Colonic mucosa (tissue), 4 donors: ENCODE measurements at places on chromosomes 3 and 15.

GRCh38 chr15:45199136-45199810 lies 11.5 kb upstream of the SHF start:
- DNase-seq = peak; percentile 68

- no peak for DNase-seq
These were observed 43.8 kb upstream of the TRA2B start for GRCh38 chr3:185981621-185982020.

- no peak for DNase-seq
These were observed 43.7 kb downstream of the PARP15 start for GRCh38 chr3:122621112-122621511.

- DNase-seq = no peak
These were observed 838.5 kb downstream of the DIPK2A start for GRCh38 chr3:144810160-144810559.

- DNase-seq = peak; percentile 91
These were observed at the start of gene THBS1 for GRCh38 chr15:39580485-39581241. Gene THBS1, plus strand, starts transcription at chr15:39581079. Its CDS starts 779 bp downstream, at chr15:39581858.

GRCh38 chr3:124839896-124840295 lies 47.3 kb downstream of the ITGB5 start:
- DNase-seq = no peak

DNA sequence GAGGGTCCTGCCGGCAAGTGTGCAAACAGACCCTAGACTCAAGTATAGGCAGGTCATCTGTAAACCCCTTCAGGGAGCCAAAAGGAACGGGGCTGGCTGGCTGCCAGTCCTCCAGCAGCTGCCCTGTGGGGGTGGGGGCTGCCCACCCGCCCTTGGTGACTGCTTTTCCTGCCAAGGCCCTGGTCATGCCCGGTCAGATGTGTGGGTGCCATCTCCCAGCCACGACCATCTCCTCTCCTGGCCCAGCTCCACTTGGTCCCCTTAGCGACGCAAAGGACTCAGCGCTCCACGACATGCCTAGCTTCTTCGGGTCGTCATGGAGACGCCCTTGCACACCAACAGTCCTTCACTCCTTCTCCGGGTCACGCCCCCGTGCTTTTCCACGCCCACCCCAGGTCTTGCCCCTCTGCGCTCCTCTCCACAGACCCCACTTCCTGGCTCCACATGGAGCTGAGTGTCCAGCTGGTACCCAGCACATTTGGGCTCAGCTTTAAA lies 2.4 kb downstream of the MUC4 start:
- DNase-seq = peak; percentile 76

- peak; percentile 11 for DNase-seq
These were observed 141.8 kb downstream of the EEFSEC start for GRCh38 chr3:128294999-128295468.

- no peak for DNase-seq
These were observed 19.8 kb upstream of the FGF12 start for GRCh38 chr3:192747145-192747544.

DNA sequence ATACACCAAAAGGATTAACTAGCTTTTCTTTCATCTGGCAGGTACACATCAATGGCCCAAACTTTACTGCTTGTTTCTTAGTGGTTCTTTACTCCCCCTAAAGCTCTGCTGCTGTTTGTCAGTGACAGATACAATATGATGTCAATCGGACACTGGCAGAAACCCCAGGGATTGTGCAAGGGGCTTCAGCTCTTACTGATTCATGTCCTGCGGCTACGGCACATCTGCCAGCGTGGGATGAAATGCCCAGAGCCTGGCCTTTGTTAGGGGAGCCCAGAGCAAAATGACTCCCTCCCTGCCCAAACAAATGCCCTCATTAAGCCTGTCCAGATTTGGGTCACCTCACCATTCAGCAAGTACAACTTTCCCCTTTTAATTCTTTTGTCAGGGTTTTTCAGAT lies 28.3 kb downstream of the SRP14 start:
- no peak for DNase-seq

GRCh38 chr15:32979710-32980109 lies 214.8 kb downstream of the FMN1 start:
- no peak for DNase-seq

DNA sequence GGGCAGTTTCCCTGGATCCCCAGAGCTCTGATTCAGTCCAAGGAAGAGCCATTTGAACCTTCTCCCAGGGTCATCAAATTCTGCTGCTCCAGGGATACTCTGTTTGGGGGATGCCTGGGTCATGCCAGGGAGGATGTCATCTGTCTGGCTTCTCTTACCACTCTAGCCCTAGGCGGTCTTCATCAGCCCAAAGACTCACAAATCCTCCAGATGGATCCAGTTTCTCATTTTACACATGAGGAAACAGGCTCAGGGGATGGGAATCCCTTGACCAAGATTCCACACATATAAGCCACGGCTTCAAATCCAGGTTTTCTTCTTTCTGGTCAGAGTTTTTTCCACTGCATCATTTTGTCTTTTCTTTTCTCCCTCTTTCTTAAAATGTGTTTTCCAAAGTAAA lies 36.7 kb downstream of the SLC28A1 start:
- no peak for DNase-seq

DNA sequence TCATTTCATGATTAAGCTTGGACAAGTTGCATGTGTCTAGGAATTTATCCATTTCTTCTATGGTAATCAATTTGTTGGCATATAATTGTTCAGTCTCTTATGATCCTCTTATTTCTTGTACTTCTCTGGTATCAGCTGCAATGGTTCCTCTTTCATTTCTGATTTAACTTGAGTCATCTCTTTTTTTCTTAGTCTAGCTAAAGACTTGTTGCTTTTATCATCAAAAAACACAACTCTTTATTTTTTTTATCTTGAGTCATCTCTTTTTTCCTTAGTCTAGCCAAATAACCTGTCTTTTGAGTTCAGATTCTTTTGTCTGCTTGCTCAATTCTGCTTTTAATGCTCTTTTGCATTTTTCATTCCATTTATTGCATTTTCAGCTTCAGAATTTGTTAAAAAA lies 37.3 kb downstream of the UBE3A start:
- no peak for DNase-seq

- no peak for DNase-seq
These were observed 117.1 kb upstream of the LIPC start for GRCh38 chr15:58314593-58315216.

DNA sequence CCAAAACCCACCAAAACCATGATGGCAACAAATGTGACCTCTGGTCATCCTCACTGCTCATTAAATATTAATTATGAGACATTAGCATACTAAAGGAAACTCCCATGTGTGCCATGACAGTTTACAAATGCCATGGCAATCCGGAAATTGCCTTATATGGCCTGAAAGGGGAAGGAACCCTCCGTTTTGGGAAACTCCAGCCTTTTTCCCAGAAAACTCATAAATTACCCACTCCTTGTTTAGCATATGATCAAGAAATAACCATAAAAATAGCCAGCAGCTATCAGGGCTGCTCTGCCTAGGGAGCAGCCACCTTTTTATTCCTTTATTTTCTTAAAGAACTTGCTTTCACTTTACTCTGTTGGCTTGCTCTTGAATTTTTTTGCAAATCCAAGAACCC lies 992.7 kb downstream of the NTRK3 start:
- DNase-seq = no peak

DNA sequence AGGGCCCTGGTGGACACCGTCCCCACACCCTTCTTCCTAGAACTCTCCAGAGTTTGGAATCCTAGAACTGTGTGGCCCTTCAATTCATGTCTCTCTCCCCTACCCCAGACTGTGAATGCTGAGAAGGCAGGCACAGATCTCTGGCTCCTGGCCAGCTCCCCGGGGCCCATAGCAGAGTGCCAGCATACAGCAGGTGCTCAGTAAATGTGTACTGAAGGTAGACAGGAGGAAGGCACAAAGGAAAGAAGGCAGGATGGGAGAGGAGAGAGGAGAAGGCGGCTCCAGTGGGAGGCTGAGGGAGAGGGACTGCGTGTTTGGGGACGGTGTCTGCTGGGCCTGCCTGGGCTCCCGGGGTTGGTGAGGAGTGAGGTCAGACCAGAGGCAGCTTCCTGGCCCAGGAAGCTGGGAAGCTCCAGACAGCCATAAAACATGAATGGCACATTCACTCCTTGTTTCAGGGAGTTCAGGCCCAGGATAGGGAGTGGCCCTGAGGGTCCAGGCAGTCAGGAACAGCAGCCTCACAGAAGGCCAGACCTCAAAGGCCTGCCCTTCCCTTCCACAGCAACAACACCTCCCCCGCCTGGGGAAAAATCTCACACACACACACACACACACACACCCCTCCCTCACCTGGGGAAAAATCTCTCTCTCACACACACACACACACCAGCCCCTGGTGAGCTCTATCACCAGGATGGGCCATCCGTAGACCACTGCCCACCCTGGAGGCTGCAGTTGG lies 137.1 kb upstream of the PRR20G start:
- peak; percentile 14 for DNase-seq

DNA sequence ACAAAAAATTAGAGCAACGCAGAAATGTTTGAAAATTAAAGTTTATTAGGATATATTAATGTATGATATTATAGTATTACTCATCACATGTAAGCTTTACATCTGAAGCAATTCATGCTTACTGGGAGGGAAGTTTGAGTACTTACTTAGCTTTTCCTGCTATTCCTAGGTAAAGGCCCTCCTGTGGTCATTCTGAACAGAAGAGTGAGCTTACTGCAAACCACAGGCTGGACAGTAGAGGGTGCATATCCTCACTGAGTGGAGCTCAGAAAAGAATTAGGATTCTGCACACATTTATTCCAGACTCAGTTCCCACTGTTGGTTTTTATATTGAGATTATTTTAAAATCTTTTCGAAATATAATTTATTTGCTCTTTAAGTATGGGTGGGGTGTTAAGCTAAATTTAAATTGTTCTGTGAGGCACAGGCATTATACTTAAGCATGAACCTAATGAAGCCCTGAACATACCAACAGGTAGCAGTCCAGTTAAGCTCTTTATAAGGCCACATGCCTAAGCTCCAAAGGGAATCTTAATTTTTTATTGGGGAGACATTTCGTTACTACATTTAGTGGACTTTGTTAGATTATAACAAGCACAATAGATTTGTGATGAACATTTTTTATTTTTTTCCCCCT lies 10.2 kb downstream of the MRPS22 start:
- DNase-seq = no peak

- DNase-seq = no peak
These were observed 764.4 kb upstream of the NECTIN3 start for GRCh38 chr3:110307065-110307809.

GRCh38 chr3:162152636-162153035 lies 656.0 kb downstream of the OTOL1 start:
- DNase-seq = no peak

GRCh38 chr3:35338186-35338585 lies 301.1 kb upstream of the ARPP21 start:
- DNase-seq = no peak

DNA sequence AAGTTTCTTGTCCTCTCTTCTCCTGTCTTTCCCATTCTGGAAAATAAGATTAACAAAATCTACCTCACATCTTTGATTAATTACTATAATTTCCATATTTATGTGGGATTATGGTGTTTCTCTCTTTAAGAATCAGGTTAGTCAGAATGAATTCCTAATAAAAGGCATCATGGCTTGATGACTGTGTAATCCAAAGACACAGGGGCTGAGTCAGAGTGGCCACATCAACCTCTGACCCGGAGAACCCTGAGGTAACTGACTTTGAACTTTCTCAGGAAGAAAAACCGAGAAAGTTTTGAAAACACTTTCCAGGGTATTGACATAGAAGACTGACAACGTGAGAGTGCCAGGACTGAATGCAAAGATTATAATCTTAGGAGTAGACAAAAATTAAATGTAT lies 170.3 kb upstream of the MCTP2 start:
- DNase-seq = no peak

GRCh38 chr15:69515508-69515907 lies 62.9 kb downstream of the RPLP1 start:
- no peak for DNase-seq

GRCh38 chr3:138861798-138862197 lies 27.1 kb upstream of the PIK3CB start:
- DNase-seq = no peak

GRCh38 chr3:38260474-38260873 lies 5.1 kb upstream of the SLC22A13 start:
- DNase-seq = no peak

DNA sequence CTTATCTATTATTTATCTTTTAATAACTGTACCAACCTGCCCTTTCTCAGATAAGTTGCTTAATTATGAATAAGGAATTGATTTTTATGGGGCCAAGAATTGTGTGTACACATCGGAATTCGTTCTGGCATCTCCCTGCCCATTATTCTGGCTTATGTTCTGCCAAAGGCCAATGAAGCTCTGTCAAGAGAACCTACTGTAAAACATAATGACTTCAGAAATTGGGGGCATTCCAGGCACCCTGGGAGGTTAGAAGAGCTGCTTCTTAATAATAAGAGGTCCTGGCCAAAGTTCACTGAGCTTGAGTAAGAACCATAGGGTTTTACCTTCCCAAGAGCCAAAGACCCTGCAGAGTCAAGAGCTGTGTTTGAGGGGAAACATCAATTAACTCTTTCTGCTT lies 261.7 kb downstream of the SLC9A9 start:
- no peak for DNase-seq

DNA sequence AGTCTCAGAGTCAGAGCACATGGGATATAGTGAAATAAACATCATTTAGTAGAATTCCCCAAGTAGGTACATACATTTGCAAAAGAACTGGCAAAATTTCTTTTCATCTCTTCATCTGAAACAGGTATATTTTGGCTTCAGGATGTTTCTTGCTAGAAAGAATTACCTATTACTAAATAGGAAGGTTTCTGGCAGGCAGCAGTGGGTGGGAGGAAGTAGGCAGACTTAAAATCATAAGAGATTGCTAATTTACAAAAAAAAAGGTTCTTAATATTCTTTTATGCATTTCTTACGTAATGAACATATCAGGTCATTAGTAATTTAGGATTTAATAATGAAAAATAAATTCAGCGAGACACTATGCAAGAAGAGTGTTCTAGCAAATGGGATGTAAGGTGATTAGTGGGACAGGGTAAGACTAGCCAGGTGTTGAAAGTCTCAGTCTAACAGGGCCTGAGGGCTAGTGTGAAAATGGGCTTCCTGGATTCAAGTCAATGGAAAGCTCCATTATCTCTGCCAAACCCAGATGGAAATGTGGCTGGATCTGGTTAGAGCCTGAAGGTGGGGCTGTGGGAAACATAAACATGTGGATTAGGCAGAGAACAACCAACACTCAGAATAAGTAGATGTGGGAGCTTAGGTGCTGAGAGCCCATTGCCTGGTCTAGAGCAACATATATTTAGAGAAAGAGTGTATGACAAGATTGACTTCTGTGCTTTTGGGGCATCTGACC lies 127.4 kb upstream of the FEZF2 start:
- DNase-seq = no peak

DNA sequence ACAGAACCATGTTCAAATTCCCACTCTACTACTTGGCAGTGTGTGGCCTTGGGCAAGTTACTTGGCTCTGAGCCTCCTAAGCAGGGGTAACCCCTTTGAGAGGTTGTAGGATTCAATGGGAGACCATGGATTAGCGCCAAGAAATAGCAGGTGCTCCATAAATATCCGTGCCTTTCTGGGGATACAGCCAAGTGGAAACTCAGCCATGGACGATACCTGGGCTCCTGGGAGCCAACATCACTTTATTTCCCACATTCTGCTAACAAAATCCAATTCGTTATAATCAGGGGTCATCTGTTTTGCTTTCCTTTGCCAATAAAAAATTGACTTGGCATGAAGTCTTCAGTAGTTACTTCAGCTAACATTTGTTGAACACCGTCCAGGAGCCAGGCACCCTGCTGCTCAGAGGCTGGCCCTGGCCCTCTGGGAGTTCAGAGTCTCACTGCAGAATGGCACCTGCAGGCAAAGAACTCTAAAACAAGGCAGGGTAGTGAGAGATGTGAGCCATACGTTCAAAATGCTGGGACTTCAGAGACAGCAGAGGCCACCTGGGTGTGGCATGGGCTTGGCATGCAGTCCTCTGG lies 42.3 kb downstream of the ZDHHC19 start:
- no peak for DNase-seq

- no peak for DNase-seq
These were observed 19.1 kb downstream of the TSEN2 start for GRCh38 chr3:12503126-12503957.
